ENCODE measurements at places on chromosomes 12 and 14.

- DNase-seq: no peak
These were observed 9.8 kb upstream of the CIPC start for GRCh38 chr14:77088219-77088618.

DNA sequence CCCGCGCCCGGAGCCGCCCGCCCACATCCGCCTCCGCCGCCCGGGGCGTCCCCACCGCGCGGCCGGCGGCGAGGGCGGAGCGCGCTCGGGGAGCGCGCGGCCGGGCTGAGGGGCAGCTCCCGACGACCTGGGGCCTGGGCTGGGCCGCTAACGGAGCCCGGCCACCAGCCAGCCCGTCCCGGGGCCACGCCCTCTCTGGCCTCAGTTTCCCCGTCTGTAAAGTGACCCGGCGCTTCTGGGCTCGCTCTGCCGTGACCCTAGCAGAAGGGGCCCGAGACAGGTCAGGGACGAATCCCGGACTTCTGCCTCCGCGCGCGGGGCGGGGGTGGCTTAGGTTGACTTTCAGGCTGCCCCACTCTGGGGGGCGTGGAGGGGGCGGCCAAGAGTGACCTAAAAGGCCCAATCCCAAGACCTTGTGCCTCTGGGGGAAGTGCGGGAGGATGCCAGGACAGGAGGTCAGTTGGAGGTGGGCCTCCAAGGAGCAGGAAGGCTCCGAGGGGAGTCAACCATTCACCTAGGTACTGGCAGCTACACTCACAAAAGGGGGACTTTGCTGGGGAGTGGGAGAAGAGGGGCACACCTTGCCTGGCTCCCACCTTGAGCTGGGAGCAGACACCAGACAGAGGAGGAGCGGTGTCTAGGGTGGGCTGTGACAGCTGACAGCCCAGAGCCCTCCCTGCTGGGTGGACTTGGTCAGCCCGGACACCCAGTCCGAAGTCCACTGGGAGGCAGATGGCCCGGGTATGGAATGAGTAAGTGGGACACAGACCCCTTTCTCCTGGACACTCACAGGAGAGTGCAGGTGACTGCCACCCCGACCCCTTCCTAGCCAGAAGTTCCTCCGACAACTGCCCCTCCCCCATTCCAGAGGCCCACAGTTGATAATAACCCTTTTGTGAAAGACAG is 486 bp upstream of the AKT1 start:
- DNase-seq: no peak

DNA sequence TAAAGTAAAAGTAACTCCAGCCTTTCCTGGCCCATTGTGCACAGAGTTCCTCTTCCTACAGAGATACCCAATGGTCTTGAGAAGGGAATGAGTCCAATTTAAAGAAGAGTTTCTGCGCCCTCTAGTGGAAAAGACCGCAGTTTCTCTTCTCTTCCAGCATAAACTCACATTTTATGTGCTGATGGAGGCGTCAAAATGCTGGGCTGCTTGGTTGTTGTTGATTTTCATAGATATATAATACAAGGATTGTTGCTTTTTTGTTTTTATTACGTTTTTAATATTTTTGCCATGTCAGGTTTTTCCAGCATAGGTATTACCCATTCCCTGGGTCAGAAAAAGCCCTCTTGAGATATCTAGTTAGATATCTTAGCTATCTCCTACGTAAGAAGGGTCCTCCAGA is 356.9 kb upstream of the STXBP6 start:
- DNase-seq: no peak

GRCh38 chr14:61111209-61111665 is 130.2 kb downstream of the SLC38A6 start:
- DNase-seq: no peak

DNA sequence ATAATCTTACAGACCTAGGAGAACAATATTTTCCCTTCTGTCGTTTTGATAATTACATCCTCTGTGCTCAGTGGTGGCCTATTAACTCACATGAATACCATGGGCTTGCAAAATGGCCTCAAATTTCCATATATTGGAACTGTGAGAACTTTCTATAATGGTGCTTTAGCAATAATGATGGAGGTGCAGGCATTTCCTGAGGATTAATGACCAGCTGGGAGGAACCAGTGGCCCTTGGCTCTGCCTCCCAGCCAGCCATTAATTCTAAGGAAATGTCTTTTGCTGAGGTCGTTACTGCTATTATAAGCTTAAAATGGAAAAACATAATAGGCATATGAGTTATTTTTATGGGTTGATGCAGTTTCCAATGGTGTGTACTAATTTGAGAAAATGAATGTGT is 33.6 kb downstream of the HMGA2 start:
- no peak for DNase-seq
